ENCODE measurements at places on chromosomes 2 and 18.
A peak's percentile ranks its signal among the peaks of the same experiment; 100 is the strongest.

DNA sequence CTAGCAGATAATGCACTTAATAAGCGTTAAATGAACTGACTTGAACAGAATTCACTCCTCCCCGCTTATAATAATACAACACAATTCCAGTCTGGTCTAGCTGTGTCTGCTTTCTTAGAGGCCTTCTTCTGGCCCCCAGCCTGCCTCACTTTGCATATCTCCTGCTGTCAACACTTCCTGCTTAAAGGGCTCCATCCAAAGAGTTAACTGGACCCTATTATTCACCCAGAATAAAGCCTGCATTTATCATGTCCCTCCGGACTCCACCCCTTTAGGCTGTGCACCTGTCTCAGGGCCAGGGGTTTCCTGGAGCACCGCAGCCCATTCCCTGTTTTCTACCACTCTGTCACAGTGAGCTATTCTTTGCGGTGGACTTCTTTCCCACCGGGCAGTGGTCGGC lies 292.8 kb upstream of the FBXO11 start:
- DNase-seq: no peak

DNA sequence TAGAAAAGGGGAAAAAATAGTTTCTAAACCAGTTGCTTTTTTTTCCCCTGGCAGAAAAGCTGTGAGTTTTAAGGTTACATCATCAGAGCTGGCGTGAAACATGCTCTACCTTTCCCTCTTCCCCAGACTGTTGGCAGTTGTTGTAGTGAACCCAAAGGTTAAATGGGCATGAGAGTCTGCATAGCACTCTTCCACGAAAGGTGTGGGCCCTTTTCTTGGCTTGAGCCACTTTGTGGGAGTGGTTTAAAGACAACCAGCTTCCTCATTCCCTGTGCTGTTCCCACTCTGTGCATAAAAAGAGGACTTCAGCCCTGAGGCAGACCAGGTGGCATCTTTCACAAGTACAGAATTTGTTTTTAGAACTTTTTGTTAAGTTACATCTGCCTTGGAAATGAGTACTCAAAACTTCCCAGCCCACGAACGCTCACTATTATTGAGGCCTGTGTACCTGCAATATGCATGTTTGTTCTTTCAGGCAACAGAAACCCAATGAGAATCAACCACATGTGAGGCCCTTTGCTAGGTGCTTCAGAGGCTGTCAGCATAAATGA lies 243.8 kb downstream of the BABAM2 start:
- no peak for DNase-seq

DNA sequence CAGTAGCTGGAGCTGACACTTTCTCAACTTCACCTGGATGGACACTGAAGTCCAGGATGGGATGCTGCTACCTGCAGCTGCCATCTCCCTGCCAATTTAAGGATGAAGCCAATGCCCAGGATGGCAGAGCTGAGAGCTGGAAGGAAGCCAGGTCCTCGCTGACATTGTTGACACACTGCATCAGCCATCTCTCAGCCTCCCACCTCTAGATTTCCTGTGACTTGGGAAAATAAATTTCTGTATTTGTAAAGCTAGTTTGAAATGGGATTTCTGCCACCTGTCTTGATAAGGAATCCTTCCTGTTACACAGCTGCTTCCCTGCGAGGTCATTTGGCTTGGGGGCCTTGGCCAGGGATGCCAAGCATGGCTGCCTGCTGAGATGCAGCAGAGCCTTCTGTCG lies 43.5 kb downstream of the KCTD1 start:
- no peak for DNase-seq

GRCh38 chr2:197666277-197666676 lies 9.1 kb downstream of the RFTN2 start:
- DNase-seq: no peak

- no peak for DNase-seq
Observed at GRCh38 chr2:17804358-17804757, 11.9 kb upstream of the MSGN1 start.

DNA sequence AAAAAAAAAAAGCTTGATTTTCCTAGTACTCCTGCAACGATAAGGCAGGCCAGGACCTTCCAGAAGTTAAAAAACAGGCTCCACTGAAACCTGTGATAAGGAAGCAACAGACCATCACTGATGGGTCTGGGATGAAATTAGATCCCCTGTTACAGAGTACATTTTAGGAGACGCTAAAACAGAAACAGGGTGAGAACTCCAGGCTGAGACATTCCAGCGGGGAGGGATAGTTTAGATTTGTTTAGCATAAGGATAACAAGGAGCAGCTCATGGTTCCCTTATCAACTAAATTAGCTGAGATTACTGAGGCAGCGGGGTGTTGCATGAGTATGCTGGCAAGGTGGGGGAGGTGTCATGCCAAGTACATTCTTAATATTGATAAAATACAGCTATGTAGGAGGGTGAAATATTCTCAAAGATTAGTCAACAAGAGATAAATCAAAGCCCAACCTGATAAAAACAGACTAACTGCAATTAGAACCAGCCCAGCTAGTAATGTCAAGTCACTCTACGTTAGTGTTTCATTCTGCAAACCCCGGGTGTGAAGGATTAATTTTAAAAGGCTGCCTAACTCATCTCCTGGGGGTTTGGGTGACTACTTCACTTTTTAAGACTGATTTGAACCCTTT lies 75.0 kb upstream of the BZW1 start:
- DNase-seq: no peak

DNA sequence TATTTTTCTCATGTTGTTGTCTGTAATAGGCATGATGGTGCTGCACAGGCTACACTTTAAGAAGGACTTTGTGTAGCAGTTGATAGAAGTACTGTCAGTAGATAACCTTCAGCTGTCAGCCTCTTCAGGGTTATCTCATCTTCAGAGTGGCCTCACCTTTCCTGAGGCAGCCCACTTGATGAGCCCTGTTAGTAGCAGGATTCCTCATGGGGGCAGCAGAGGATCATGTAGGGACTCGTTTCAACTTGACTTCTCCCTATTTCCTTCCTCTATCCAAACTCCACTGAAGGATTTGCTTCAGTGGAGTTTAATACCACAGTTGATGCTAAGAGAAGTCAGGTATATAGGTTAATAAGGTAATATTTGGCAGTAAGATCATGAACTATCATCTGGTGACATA lies 530.3 kb upstream of the FSIP2 start:
- no peak for DNase-seq

- no peak for DNase-seq
Observed at GRCh38 chr2:157864857-157865430, 11.2 kb downstream of the ACVR1 start.

GRCh38 chr2:241139531-241140444 lies 9.5 kb downstream of the PASK start:
- DNase-seq: no peak

DNA sequence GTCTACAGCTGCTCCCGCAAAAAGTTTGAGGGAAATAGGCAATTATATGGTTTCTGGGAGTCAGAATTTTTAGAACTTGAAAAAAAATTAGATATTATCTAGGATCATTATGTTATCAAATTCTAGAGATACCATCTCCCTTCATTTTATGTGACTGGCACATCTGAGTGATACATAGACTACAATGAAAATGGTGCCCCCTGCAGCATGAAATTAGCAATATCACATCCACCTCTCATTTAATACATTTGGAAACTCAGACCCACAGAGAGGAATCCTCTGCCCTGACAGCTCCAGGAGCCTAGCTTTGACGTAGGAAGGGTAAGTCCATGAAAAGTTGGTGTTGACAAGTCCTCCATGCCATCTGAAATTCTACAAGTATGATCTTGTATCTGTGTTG lies 381.6 kb downstream of the SUCLG1 start:
- DNase-seq: no peak

GRCh38 chr2:173607606-173608311 lies 253.1 kb downstream of the CDCA7 start:
- peak; percentile 40 for DNase-seq

DNA sequence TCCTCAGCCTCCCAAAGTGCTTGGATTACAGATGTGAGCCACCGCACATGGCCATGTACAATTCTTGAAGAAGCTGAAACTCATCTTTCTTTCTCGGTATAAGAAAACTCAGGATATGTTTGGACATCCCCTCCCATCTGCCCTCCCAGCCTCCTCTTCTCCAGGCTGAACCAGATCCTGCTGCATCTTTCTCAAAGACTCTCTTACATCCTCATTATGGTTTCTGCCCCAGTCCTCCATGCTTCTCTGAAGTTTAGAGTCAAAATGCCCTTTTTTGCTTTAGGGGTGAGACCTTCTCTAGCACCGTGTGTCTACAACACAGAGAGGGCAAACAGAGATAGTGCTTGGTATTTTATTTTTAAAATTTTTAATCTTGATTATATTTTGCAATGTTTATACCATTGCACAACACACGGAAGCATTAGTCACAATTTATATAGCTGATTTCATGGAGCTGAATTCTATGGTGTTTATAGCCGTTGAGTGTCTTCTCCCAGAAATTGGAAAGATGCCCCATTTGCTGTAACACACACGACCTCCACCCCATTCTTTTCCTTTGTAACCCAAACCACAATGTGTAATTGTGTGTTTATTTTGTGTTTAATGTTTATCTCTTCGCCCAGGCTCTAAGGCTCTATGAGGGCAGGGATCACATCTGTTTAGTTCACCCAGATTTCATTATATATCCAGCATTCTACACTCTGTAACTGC lies 206.0 kb upstream of the TNP1 start:
- DNase-seq: no peak

- DNase-seq: no peak
Observed at GRCh38 chr2:152363936-152364335, 29.0 kb downstream of the FMNL2 start.

DNA sequence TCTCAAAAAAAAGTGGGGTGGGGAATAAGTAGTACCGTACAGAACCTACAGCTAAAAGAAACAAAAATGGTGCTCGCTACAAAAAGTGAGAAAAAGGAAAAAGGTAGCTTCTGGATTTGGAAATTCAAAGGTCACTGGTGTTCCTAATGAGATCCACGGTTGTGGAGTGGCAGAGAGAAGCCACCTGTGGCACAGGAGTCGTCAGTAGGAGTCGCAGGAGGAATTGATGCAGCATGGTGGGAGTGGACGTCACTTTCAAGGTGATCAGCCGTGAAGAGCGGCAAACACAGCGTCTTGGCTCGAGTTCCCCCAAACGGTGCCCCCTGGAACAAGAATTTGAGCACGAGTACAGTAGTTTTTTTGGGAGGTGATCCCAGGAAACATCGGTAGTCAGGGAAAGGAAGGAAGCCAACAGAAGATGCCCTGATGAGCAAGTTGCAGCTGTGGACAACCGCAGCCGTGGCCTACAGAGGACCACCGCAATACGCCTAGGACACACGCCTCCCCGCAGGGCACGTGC lies 1.4 kb upstream of the TTL start:
- DNase-seq: no peak

DNA sequence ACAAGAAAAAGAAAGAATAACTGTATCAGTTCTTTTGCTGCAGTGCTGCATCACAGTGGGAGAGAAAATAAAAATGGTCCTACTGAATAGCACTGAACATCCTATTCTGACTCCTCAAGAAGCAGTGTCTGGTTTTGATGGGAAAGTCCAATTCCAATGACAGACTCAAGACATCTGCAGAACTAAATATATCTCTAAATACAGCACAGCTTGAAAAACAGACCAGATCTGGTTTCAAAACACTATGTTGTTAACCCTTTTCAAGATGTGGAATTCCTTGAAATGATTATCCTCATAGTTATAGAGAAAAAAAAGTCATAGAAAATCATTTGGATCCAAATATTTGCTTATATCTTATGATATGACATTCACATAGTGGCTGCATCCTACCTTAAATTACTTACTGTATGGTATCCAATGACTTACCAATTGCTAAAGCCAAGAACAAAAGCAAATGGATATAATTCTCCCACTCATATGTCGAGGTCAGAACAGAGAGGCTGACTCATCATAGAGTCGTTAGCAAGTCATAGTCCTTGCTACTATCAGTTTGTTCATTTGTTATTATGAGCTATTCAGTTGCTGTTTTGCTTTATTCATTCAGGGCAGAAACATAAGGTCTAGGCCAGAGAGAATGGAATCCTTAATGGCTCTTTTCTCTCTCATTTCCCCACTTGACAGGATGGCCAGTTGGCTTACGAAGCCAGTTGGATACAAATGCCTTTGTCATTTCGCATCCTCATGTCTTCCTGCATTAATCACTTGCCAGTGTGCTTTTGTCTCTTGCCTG lies 62.5 kb upstream of the ACVR2A start:
- DNase-seq: no peak

- no peak for DNase-seq
Observed at GRCh38 chr2:118986738-118987137, 44.7 kb downstream of the MARCO start.

GRCh38 chr2:223123855-223124610 lies 72.0 kb downstream of the KCNE4 start:
- no peak for DNase-seq

- no peak for DNase-seq
Observed at GRCh38 chr2:60522462-60522861, 31.0 kb downstream of the BCL11A start.

GRCh38 chr2:200336980-200337615 lies 30.6 kb downstream of the SPATS2L start:
- DNase-seq: no peak

DNA sequence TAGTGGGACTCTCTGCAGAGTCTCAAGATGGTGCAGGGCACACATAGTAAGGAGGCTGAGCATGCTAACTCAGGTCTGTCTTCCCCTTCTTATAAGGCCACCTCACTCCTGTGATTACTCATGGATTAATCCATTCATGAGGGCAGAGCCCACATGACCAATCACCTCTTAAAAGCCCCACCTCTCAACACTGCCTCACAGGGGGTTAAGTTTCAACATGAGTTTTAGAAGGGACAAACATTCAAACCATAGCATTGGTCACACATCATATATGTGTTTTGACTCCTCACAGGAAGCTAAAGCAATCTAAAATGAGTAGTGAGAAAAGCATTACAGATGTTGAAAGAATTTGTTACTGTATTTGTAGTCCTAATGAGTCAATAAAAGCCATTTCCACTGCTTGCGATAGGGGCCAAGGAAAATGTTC lies 57.5 kb downstream of the DTNA start:
- DNase-seq: no peak

DNA sequence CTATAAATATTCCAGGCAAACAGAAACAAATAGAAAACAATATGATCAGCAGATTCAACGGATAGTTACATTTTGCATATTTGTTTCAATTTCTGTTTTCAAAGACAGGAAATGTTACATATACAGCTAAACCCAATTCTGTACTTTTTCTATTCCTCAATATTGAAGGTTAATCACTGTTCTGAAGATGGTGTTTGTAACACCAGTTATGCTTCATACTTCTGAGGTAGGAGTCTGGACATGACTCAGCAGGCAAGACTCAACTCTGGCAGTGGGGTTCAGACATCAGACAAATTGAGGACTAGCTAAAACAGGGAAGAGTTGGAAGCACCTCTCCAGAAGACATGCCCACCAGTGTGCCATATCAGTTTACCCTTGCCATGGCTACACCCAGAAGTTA lies 16.6 kb downstream of the SERPINB13 start:
- DNase-seq: no peak

- no peak for DNase-seq
Observed at GRCh38 chr2:62184512-62185230, 11.2 kb upstream of the B3GNT2 start.

GRCh38 chr2:143698352-143698751 lies 569.1 kb downstream of the ARHGAP15 start:
- no peak for DNase-seq

DNA sequence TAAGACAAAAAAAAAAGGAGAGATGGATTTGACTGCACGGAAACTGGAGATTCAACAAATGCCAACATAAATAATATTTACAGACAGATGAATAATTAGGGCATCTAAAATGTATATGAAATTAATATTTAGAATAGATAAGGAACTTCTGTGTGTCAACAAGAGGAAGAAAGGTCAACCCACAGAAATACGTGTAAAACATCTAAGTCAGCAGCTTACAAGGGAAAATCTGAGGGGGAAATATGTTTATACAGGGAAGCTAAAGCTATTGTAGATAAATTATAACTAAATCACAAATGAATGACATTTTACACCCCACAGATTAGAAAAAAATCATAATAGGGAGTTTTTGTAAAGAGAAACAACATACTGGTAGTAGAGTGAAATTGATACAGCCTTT lies 159.9 kb downstream of the PIEZO2 start:
- DNase-seq: no peak
